ENCODE measurements at places on chromosomes 7 and 10.

- DNase-seq = no peak
These were observed 7.3 kb downstream of the UNCX start for GRCh38 chr7:1239803-1240516.

DNA sequence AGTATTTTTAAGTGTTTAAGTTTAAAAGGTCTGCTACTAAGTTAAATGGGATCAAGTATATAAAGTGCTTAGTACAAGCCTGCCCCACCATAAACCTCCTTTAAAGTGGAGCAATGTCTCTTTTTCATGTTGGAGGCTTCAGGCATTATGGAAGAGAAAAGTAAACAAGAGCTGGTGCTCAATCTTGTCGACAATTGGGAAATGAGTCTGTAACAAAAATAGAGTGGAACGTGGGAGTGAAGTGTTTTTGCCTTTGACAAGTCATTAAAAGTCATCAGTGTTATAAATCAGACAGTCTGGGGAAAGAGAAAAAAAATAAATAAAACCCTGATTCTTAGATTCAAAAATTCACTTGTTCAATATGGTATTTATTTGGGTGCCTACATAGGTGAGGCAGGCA lies 44.7 kb downstream of the DNAJC12 start:
- no peak for DNase-seq

DNA sequence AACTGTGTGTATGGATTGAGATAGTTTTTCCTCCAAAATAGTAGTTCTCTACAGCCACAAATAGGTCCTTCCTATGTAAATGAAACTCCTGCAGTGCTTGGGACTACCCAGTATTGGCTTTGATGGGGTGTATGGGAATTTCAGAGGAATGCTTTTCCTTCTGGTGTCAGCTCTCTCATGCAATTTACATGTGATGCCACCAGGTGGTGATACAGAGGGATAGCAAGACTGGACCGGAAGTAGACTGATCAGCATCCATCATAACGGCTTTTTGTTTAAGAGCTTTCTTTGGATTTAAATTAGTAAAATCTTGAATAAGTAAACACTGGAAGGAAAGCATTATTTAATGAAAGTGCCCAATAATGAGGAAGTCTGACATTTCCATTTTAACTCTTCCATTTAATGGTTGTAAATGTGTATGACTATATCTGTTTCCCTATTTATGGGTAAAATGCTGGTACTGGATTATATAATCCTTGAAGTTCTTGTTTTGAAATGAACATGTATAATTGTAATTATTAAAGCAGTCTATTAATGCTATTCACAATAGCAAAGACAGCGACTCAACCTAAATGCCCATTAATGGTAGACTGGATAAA lies 22.7 kb downstream of the DYNC1I1 start:
- DNase-seq = no peak

GRCh38 chr7:86485827-86486226 lies 157.9 kb upstream of the GRM3 start:
- DNase-seq = no peak

DNA sequence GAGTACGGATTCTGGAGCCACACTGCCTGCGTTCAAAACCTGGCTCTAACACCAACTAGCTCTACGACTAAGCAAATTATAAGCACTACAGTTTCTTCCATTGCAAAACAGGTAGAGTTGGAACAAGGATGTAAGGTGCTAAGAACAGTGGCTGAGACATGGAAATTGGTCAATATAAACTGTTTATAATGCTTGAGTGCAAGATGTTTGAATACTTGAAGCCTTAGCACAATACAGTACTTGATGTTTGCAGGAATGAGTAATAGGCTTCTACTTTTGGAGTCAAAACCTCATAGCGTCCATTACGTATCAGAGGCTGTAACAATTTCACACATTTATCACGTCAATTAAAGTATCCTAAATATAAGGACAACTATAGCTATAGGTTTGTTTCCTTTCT lies 6.9 kb downstream of the NT5C2 start:
- DNase-seq = no peak

- DNase-seq = no peak
These were observed 3.5 kb upstream of the GRID1 start for GRCh38 chr10:86370006-86370585.

- DNase-seq = no peak
These were observed 2.1 kb downstream of the VSIR start for GRCh38 chr10:71771204-71771603.

DNA sequence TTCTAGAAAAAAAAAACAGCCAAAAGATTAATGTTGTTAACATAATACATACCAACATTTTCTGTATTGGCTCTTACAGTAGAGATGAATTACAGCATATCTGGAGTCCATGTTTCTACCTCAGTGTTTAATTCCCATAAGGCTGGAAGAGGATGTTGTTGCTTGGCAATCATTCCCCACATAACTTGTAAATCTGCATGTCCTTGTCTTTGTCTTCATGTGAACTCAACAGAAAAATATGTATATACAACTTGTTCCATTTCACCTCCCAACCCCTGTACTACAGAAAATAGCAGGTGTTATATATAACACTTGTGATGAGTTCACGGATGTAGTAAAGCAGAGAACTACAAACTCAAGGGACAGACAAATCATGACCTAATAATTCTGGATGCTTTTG lies 160.9 kb upstream of the SEMA3C start:
- no peak for DNase-seq

GRCh38 chr7:15555381-15555859 lies 6.4 kb downstream of the AGMO start:
- no peak for DNase-seq

DNA sequence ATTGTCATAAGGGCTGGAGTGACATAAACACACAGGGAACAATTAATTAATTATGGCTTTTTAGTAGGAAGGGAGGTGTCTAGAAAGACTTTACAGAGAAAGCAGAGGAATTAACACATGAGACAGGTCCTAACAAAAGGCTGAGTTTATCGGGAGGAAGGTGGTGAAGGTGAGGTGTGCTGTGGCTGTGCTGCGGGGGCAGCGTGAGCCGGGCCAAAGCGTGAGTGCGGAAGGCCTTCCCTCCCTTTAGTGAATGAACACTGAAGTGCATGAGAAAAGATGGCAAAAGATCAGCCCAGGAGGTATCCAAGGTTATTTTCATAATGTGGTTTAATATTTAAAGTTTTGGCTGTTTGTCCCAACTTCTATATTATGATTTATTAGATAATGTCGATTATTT lies 243.4 kb upstream of the PLXNA4 start:
- no peak for DNase-seq
